ENCODE measurements at places on chromosomes 6 and 20. TPM values are rescaled to one million over a fixed set of nuclear protein-coding genes. Genes with fewer than 3 reads are reported as not detected.

NUS1 gene
- total RNA-seq, result 47.3 TPM

ANKRD66 gene
- total RNA-seq, result not detected

METTL24 gene
- total RNA-seq, result 0.36 TPM

GPLD1 gene
- total RNA-seq, result 0.75 TPM

GSTA3 gene
- total RNA-seq, result not detected

KCNK15 gene
- 0.14 TPM for total RNA-seq

TRIM40 gene
- total RNA-seq, result not detected

TRIM31 gene
- total RNA-seq, result not detected

MBOAT1 gene
- 4.8 TPM for total RNA-seq

RSPH9 gene
- 0.55 TPM for total RNA-seq

C6orf15 gene
- total RNA-seq, result 4.6 TPM

C6orf47 gene
- total RNA-seq, result 15.5 TPM

PLEKHG1 gene
- total RNA-seq, result 8.9 TPM

All from astrocyte (in vitro differentiated cells and primary cell).